Stimulated activated CD4-positive, alpha-beta T cell treated with anti-CD3 and anti-CD28 coated beads, TNF-alpha, amount 100 ng/mL, for 1 hour (primary cell): ENCODE measurements at places on chromosomes 12 and 14.

DNA sequence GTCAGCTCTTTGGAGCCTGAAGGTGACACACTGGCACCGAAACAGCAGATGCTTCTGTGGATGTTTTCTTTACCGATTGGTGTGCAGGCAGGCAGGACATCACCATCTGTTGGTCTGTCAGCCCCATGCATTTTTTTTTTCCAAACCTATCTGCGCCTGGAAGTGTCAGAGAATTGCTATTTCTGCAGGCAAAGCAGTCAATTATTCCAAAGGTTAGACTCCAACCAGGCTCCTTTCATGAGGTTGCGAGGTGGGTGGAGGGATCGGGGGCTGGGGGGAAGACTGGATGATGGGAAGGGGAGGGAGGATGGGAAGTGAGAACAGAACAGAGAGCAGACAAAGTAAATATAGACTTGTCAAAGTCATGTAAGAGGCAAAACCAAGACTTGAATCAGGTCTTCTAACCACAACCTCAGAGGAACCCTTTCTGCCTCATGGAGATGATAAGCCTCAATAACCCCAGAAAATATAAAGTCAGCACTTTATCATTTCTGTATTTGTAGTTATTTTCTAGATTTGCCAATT is 117.7 kb downstream of the OTOGL start:
- no peak for DNase-seq

- no peak for DNase-seq
Measured at GRCh38 chr14:101584055-101584859, 23.0 kb downstream of the DIO3 start.

GRCh38 chr12:58576916-58577315 is 343.4 kb downstream of the LRIG3 start:
- no peak for DNase-seq

GRCh38 chr14:27881063-27881462 is 885.5 kb upstream of the FOXG1 start:
- DNase-seq, result no peak

DNA sequence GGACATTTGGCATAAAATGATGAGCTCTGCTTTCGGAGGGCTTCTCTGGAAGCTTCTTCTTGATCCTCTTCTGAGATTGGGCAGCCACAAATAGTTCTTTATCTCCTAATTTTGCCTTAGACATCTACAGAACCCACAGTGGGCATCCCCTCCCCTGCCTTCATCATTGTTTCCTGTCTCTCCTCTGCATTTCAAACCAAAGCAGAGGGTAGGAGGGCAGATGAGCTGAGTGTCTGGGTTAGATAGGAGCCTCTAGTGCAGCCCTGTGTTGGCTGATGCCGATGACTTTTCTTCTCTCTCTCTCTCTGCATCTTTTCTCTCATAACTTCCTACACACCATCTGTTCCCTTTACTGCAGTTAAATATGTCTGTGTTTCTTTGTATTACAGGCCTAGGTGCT is 8.5 kb upstream of the IL26 start:
- no peak for DNase-seq

GRCh38 chr12:122643207-122643805 is 59.9 kb downstream of the HCAR2 start:
- no peak for DNase-seq

- DNase-seq, result no peak
Measured at GRCh38 chr14:89269404-89269803, 147.6 kb downstream of the FOXN3 start.
